ENCODE measurements at places on chromosomes 3 and 15. TPM values are rescaled to one million over a fixed set of nuclear protein-coding genes. Genes with fewer than 3 reads are reported as not detected.

GRCh38 chr3:155946178-155946577 is 75.7 kb downstream of the GMPS start:
- DNase-seq: no peak

- no peak for DNase-seq
These were observed 822.4 kb downstream of the VGLL3 start for GRCh38 chr3:86168512-86168911.

GRCh38 chr3:46640927-46641326 is 28.6 kb downstream of the FAM240A start:
- DNase-seq: no peak

The IQCF5 gene
- not detected for polyA plus RNA-seq

The CYP1A1 gene
- 1.5 TPM for polyA plus RNA-seq

- DNase-seq: peak; percentile 73
These were observed 19.1 kb downstream of the FGD5 start for GRCh38 chr3:14837878-14838258.

The SKOR1 gene
- 0.33 TPM for polyA plus RNA-seq

Measured in right lung (tissue), 10 donors.